ENCODE measurements at places on chromosomes 16 and 17.

DNA sequence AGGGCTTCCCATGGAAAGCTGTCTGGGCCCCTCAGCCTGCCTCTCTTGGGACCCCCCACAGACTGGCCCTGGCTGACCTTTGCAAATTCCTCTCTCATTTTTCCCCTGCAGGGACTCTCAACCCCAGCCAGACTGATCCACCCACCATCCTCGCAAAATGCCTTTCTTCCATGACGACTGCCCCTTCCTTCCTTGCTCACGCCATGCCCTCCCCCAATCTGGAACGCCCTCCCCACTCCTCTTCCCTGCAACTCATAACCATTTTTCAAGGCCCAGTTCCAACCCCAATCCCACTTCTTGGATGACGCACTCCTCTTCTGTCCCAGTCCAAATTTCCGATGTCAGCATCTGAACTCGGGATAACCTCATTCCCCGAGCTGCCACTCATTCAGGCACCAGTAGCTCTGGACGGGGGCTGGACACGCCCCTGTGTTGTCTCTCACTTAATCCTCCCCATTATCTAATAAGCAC is 1.3 kb upstream of the DNAI2 start:
- DNase-seq, result no peak

GRCh38 chr16:52235186-52235585 is 311.8 kb downstream of the TOX3 start:
- no peak for DNase-seq

DNA sequence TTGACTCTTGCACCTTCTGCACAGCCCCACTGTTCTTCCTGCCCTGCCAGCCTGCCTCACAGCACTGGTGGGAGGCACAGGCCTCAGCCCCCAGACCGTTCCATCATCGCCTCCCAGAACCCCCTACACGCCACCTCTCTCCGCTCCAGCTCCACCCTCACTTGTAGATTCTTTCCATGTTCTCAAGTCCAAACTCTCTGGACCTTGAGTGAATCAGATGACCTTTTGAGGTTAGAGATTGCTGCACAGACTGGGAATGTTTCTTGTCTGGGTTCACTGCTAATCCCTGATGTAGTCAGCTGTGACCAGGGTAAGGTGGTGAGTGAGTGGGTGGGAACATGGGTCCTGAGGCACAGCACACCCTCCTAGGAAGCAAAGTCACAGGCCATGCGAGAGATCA is 272.4 kb downstream of the IRF8 start:
- no peak for DNase-seq

DNA sequence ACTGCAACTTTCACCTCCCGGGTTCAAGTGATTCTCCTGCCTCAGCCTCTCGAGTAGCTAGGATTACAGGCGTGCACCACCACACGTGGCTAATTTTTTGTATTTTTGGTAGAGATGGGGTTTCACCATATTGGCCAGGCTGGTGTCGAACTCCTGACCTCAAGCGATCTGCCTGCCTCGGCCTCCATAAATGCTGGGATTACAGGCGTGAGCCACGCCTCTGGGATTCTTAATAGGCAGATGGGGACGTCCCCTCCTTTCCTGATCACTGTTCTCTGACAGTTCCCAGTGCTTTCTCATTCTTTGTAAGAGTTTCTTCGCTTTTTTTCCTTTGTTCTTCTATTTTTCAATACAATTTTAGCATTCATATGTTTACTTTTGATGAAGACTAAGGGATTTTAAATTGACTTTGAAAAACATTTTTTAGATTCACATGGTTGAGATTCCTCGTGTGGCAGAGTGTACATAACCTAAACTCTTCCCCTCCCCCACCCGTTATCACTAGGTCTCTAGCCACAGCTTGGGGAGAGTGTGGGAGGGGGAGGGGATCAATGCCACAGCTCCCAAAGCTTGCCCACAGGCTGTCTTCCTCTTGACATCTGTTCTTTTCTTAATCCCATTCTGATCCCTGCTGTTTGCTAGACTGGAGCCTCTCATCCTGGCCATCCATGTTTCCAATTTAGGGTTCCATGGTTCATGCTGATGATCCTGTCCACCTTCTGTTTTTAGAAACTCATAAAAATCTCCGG is 11.0 kb downstream of the ADORA2B start:
- no peak for DNase-seq

DNA sequence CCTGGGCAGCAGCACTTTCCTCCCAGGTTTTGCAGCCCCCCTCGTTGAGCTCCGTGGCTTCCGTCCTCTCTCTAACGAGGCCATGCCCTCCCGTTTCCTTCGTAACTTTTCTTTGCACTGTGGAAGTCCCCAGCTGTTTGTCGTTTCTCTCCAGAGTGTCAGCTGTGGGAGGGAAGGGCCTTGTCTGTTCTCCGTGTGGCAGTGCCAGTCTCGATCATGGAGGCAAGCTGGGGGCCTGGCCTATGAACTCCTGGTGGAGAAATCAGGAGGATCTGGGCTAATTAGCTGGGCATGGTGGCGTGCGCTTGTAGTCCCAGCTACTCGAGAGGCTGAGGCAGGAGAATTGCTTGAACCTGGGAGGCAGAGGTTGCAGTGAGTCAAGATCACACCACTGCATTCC is 28.3 kb downstream of the TBCD start:
- no peak for DNase-seq

- DNase-seq, result no peak
Observed at GRCh38 chr17:2624292-2624731, 30.9 kb downstream of the PAFAH1B1 start.

- DNase-seq, result no peak
Observed at GRCh38 chr17:50731575-50732460, 12.4 kb downstream of the LUC7L3 start.

- peak; percentile 39 for DNase-seq
Observed at GRCh38 chr17:45852535-45853297, 8.0 kb downstream of the SPPL2C start.

DNA sequence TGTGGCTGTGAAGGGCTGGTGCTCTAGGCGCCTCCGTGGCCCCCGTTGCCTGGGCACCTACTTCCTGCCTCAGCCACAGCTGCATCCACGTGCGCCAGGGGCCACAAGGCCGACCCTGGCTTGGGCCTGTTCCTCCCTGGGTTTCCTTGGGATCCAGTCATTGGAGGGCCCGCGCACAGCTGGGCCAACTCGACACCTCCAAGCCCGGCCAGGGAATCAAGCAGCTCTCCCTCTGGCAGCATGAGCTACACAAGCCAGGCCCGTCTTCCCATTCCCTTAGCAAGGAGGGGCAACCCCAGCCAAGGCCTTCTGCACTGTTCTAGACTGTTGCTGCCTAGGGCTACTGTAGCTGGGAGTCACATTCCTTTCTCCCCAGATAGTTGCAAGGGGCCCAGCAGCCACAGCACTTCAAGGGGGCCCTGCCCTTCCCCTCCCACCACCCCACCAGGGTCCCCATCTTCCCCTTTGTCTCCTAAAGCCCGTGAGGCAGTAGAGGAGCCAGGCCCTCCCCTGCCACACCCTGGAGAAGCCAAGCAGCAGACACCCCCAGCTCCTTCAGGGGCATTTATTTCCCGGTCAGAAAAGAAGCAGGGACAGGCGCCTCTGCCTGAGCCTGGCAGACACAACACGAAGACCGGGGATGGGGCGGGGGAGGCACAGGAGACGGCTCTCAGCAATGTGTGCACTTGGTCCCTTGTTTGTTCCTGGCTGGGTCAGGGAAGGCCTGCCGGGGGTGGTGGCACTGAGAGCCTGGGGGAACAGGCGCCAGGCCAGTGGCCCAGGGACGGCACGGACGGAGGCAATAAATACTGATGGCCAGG is 3.8 kb downstream of the ARHGDIA start:
- no peak for DNase-seq

DNA sequence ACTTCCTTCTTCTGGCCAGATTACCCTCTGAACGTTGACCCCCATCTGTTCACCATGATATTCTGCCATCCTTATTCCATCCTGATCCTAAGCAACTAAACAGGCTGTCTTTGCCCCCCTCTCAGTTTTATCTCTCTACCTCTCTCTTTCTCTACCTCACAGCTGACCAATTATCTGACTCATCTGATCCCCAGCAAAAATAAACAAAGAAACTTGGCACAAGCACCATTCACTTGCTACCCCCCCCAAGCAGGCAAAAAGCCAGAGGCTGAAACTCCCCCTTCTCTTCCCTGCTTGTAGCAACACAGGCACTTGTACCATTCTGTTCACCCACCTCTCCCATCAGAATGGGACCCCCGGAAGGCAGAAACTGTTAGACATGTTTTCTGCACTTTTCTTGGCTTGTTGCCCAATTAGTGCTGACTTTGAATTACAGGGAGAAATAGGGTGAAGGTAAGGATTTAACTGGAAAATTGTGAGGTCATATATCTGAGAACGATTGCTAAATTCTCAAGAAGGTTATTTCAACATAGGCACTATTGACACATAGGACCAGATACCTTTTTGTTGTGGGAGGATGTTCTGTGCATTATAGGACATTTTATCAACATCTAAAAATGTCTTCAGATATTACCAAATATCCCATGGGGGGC is 163.2 kb downstream of the TOX3 start:
- DNase-seq, result no peak

DNA sequence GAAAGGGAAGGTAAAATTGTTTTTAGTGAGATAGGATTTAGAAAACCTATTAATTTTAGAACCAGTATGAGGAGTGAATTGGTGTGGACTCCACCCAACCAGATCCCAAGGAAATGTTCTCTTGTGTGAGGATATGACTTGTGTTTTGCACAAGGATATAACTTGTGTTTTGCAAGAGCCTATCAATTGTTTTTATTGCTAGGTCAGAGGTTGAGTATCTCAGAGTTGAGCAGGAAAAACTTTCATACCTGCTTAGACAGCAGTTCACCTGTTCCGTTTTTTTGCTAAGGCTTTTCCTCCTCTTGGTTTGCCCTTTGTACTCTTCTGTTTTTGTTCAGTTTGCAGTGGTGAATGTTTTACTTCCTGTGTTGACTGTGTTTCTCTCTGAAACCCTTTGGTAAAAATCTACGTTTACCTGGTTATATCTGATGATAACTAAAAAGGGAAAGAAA is 5.1 kb downstream of the NBR1 start:
- DNase-seq, result no peak

DNA sequence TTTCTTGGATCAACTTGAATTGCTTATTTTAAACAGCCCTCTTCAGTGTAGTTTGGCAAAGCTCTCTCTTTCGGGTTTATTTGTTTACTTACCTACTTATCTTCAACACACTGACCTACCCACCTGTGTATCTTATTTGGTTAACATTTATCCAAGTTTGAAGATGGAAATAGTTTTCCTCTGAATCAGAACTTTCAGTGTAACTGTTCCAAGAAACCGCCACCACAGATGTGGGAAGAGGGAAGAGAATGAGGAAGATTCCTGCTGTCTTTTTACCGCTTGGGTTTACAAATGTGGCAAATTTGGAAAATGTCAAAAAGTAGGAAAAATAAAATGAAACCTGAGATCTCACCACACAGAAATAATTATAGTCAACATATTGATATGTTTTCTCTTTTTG is 115.8 kb downstream of the MSI2 start:
- DNase-seq, result no peak

DNA sequence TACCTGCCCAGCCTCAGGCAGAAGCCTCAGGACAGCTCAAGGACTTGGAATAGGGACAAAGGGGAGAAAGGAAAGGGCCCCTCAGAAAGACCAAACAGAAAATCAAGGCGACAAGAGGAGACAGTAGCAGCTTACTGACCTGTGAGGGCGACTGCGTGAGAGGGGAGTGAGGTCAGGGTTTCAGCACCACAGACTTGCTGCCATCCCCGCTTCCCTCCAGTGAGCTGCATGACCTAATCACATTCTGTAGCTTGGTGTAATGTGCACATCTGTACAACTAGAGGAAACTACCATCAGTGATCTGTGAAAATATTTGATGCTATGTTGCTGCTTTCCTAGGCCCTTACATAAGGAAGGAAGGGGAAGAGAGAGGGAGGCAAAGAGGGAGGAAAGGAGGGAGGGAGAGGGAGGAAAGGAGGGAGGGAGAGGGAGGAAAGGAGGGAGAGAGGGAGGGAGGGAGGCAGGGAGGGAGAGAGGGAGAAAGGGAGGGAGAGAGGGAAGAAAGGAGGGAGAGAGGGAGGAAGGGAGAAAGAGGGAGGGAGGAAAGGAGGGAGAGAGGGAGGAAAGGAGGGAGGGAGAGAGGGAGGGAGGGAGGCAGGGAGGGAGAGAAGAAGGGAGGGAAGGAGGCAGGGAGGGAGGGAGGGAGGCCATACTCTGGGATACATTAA is 404.9 kb upstream of the CDH5 start:
- DNase-seq, result no peak

- no peak for DNase-seq
Observed at GRCh38 chr17:6749519-6749918, 6.3 kb upstream of the XAF1 start.

All from stimulated activated CD8-positive, alpha-beta memory T cell treated with anti-CD3 and anti-CD28 coated beads, Interleukin-4, amount 100 ng/mL, for 24 hours (primary cell).